SK-N-MC (cell line): ENCODE measurements at places on chromosomes 2 and 18.

DNA sequence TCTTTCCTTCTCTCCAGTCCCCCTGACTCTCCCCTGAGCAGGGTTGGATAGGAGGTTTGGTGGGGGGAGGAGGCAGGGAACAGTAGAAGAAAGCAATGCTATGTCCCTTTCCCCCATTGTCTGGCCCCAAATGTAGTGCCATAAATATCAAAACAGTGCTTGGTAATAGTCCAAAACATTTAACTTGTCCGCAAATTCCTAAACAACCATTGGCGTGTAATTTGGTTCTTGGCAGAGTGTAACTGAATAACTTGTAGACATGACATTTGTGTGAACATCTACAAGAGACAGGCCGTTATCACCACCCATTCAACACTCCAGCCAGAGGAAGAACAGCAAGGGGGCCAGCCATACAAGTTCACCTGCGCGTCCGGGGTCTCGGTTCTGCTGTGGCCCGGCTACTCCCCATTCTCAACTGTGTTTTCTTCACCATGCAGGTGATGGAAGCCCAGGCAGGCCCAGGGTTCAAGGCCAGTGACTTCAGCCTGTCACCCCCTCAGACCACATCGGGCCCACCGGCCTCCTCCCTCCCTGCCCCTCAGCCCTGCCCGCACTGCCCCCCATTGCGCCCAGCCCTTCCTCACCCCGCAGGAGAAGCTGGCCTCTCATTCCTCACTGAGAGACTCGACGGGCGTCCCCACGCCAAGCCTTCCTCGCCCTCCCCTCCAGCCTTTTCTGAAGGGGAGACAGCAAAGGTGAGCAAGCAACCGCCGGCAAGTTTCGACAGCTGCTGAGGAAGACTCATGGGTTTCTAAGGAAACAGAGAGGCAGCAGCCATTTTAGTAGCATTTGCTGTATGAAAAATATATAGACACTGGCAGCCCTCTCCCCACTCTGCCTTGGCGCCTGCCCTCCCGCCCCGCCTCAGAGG is 699 bp upstream of the RAPGEF4 start:
- DNase-seq = no peak

DNA sequence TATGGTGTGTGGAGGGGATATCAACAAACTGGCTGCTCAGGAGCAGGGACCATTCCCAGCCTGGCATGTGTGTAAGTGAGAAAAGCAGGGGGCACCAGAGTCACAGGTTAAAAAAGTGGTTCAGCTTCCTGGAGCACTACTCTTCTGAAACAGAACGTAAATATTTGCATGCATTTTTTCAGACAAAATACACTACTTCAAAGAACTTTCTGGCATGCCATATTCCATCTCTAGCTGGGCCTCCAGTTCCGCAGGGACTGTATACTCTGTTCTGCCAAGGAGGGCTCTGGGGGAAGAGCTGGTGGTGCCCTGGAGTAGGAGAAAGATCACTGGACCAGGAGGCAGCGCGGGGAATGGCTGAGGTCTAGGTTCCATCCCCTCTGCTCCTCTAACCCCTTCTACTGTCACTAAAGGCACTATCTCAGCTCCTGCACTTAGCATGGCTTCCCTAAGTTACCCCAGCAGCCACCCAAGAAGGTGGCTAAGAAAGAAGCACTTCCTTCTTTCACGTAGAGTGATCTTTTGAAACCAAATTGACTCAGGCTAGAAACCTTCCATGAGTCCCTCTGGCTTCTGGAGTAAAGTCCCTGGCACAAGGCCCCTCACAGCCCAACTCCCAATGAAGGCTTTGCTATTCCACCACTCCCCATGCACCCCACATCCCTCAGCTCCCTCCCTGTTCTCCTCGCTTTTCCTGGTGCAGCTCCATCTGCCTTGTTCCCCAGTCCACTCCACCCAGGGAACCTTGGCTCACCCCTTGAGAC is 57.6 kb upstream of the CABLES1 start:
- DNase-seq = no peak

GRCh38 chr2:158687315-158687714 is 107.8 kb upstream of the DAPL1 start:
- no peak for DNase-seq

GRCh38 chr2:8576525-8577167 is 105.2 kb upstream of the ID2 start:
- DNase-seq = no peak

GRCh38 chr2:221705185-221705877 is 133.2 kb upstream of the EPHA4 start:
- no peak for DNase-seq

- no peak for DNase-seq
Measured at GRCh38 chr2:72980535-72981217, 63.4 kb downstream of the EMX1 start.

GRCh38 chr2:219285894-219286425 is 6.8 kb downstream of the DNAJB2 start:
- no peak for DNase-seq

- DNase-seq = no peak
Measured at GRCh38 chr2:95043300-95044093, 18.0 kb downstream of the MAL start.

- no peak for DNase-seq
Measured at GRCh38 chr2:170823898-170824215, 7.2 kb downstream of the GAD1 start.

DNA sequence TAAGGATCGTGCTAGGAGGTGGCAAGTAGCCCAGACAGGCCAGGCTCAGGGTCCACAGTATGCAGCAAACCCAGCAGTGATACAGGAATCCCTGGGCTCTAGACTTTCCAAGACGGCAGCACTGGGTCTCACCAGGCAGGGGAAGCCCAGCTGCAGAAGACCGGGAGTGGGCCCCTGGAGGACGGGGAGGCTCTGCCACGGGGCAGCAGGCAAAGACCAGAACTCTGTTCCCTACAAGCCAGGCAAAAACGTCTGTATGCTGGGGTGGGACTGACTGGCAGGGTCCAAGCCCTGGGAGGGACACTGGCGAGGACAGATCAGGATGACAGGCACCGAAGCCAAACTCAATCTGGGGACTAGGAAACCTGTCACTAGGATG is 98.9 kb upstream of the SEC11C start:
- no peak for DNase-seq

DNA sequence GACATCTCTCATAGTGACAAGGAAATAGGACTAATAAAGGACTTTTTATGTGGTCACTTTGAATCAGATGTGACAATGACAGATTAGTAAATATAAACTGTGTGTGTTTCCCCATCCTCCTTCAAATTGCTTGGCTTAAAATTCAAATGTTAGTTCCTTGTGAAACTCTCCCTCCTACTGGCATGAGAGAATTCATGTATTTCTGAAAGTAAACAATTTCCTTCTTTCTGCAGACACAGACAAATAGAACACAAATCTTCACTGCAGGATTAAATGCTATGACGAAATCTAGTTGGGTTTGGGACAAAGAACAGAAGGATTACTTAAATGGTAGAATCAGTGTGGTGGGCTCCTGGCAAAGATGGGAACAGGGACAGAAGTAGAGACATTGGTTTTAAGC is 328.7 kb upstream of the FAM98A start:
- no peak for DNase-seq

GRCh38 chr2:48691935-48692691 is 63.4 kb downstream of the LHCGR start:
- DNase-seq = no peak

- peak; percentile 73 for DNase-seq
Measured at GRCh38 chr2:147082850-147083522, 761.8 kb upstream of the ACVR2A start.

DNA sequence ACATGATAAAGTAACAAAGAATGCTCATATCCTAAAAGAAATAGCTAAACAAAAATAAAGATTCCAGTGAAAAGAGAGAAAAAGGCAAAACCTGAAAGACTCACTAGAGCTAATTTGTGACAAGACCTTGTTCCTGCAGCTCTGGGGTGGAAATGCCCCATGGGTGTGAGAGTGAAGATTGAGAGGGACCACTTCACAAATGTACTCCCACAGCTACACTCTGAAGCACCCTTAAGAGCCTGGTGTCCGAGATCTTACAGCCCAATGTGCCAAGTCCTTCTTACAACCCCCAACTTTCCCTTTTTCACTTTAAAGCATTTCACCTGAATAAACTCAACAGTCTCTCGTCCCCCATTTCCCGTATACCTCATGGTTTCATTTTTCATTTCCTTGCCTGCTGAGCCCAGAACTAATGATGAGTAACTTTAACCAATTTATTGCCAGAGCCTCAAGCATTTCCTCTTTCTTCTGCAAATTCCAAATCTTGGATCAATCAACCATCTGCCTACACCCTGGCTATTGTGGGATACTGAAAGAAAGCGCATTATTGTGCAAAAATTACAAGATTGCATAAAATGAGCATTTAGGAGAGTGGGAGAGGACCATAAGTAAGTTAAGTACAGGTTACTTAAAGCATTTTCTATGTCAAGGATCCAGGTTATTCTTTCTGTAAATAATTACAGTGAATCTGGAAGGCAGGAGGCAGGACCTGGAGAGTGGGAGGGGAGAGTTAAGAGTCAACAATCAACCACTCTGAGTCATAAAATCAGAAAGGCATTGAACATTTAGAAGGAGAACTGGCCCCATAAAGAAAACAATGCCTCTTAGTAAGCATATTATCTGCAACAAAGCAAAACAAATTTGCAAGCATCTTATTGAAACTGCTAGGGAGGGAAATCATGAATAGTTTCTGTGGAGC is 804.4 kb upstream of the CELF4 start:
- DNase-seq = no peak

DNA sequence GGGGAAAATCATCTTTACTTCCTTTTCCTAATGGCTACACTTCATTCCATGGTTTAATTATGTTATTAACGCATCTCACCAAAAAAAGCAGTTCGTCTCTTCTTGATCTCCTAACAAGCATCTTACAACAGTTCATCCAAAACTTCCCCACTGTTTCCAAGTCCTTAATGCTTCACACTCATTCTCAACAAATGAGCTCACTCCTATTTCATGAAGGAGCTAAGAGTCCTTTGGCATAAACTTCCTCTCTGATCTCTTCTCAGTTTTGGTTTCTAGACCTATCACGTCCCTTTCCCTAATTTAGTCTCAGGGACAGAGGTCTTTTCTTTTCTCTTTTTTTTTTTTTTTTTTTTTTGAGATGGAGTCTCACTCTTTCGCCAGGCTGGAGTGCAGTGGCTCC is 205.9 kb upstream of the SLC39A10 start:
- DNase-seq = no peak

GRCh38 chr2:148542614-148543013 is 101.9 kb upstream of the EPC2 start:
- no peak for DNase-seq

DNA sequence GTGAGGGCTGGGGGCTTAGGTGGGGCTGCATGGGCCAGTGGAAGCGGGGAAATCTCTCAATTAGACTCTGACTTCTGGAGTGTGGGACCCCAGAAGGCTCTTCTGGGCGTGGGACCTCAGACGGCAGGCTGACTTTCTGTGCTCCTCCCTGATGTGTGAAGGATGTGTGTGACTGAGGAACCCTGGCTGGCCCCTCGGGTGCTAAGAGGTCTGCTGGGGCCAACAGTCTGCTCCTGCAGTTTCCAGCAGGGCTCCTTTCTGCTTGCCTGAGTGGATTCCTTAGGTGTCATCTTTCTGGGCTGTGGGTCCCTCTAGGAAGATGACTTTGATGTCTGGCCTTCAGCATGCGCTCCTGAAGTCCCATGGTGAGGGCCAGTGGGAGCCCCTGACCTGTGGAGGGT is 167.5 kb downstream of the DYSF start:
- DNase-seq = no peak
